ENCODE measurements at places on chromosomes 16 and 17.

GRCh38 chr17:61567045-61567802 lies 23.8 kb downstream of the NACA2 start:
- no peak for DNase-seq

DNA sequence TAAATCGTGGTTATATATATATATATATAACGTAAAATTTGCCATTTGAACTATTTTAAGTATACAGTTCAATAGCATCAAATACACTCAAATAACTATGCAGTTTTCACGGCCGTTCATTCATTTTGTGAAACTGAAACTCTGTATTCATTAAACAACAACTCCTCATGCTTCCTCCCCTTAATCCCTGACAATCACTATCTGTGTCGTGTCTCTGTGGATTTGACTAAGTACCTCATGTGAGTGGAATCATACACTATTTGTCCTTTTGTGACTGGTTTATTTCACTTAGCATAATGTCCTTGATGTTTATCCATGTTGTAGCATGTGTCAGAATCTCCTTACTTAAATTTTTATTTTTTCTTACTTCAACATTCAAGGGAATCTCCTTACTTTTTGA lies 2.8 kb downstream of the CCL23 start:
- DNase-seq: no peak

DNA sequence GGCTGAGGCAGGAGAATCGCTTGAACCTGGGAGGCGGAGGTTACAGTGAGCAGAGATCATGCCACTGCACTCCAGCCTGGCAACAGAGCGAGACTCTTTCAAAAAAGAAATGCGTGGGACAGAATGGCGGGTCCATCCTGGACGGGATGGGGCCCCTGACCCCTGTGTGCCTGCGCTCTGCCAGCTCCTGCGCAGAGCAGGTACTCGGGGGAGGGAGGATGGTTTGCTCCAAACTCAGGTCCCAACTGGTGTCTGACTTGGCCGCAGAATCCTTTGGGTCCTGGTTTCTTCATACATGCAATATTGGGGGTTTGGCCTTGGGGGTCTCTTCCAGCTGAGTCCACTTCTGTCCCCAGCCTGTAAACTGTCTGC lies 10.4 kb downstream of the CHMP6 start:
- DNase-seq: no peak

DNA sequence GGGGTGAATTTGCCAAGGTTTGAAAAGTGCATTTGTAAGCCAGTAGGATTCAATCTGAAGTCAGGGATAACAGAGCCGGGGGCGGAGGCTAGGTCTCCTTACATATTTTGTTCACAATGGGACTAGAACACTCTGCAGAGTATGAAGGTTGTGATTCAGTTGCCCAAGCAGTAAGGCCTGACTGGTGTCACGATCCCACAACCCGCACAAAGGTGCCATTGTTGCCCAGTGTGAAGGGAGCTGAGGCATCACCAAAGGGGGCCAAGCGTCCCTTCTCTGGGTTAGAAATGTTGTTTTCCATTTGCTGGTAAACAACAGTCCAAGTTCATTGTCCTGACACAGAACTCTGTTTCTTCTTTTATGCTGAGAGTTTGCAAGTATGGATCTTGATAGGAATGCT lies 471.8 kb downstream of the MAF start:
- DNase-seq: no peak

DNA sequence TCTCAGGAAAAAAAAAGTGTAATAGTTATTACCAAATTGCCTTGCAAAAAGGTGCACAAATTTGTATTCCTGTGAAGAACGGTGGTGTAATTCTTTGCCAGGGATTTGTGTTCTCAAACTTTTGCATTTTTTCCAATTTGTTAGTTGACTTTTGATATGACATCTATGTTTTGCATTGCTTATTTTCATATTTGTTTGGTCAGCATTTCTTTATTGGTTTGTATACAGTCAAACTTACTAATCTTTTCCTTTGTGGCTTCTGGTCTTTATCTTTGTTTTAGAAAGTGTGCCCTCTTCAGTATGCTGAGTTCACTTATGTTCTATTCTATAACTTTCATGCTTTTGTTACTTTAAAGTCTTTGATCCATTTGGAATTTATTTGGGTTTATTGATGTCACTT lies 226.2 kb upstream of the ZFHX3 start:
- no peak for DNase-seq

DNA sequence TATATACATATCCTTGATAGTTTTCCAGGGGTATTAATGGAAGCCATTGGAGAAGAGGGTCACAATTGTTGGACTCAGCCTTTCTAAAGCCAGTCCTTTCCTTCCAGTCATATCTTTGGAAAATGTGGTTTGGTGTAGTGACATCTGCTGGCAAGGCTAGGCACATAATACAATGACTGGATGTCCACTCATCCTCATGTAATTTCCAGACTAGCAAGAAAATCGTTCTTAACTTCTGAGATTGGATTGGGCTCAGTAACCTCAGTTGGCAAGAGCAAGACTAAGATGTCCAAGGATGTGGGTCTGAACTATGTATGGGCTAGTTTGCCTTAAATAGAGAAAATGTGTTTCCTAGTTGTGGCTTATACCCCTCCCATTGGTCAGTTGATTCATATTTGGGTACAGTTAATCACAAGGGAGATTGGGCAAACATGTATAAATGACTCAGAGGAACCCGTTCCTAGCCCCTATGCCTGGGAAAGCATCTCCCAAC lies 8.7 kb upstream of the KAT7 start:
- DNase-seq: peak; percentile 70

DNA sequence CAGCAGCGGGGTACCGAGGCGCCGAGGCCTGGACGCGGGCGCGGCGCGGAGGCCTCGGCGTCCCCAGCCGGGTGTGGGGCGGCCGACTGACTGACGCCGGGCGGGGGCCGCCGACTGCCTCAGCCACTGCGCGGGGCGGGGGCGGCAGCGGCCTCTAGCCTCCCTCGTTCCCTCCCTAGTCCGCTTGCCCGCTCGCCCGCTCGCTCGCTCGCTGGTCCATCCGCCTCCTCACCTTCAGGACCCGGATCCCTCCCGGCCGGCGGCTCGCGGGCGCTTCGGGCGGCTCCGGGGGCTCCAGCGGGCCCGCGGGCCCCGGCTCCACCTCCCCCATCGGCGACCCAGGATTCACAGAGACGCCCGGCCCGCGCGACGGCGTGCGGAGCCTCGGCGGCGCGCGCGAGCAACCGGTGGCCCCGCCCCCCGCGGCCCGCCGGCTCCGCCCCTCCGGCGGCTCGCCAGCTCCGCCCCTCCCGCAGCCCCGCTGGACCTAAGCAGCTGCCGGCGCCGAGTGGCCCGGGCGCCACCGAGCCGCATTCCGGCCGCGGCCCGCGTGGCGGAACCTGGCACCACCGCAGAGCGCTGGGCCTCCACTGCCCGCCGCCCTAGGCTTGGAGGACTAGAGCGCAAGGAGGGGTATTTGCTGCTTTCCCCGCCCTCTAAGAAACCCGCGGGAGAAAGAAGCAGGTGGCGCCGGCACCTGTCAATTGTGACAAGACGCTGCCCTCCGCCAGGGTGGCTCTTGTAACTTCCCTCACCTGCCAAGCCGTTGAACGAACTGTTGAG lies 773 bp downstream of the PHLPP2 start:
- DNase-seq: peak; percentile 23

DNA sequence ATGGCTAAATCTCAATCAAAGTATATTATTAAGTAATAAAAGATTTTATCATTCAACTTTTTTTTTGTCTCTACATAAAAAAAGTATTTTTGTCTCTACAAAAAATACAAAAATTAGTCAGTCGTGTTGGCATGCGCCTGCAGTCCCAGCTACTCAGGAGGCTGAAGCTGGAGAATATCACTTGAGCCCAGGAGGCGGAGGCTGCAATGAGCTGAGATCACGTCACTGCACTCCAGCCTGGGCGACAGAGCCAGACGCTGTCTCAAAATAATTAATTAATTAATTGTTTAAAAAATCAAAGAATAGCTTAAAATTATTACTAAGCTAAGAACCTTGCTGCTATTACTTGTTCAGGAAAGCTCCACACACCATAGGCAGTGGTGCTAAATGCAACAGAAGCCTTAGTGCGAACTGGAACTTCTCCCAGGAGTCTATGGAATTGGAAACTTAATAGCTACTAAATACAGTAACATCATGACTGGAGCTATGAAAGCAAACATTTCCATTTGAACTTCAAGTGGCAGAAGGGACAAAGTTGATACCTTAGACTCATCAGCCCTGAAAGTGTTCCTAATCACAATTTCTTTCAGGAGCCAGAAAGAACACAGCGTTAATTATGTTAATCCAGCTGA lies 22.6 kb downstream of the ADCY9 start:
- no peak for DNase-seq

DNA sequence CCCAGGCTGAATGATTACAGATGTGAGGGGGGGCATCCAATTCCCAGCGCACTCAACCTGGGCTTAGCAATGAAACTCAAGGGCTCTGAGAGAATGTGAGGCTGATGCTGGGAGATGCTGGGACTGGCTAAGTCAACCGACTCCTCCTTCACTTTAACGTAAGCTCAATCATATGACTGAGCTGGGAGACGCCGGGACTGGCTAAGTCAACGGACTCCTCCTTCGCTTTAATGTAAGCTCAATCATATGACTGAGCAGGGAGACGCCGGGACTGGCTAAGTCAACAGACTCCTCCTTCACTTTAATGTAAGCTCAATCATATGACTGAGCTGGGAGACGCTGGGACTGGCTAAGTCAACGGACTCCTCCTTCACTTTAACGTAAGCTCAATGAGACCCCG lies 179.4 kb downstream of the VPS53 start:
- DNase-seq: no peak

DNA sequence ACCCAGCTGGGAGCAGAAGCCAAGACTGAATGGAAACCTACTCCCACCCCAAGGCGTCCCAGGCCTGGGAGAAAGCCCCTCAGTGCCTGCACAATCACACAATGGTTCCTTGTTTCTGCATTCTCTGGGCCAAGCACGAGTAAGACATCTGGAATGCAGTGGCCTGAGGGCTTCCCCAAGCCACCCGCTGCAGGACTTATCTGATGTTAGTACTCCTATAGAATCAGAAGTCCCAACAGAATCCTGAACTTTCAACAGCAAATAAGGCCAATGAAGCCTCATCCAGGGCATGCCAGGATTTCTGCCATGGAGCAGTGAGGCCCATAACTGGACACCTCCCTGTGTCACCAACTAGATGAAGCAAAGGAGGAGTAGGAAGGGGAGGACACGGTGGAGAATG lies 28.6 kb downstream of the MYO18A start:
- no peak for DNase-seq

DNA sequence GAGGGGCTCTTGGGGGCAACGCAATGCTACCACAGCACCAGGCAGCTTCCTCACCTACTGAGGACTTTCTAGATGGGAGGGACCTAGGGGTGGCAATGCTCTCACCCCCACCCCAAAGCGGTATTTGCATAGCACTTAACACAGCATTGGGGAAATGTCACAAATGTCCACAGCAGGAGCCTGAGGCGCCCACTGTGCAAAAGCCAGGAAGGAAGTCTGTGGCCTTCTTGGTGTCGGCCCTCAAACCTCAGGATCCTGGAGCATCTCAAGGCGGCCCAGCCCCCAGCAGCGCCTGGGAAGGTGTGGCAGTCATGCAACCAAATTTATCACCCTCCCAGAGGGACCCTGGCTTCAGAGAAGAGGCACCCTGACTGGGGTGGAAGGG lies 45.3 kb downstream of the WNT3 start:
- DNase-seq: peak; percentile 55

DNA sequence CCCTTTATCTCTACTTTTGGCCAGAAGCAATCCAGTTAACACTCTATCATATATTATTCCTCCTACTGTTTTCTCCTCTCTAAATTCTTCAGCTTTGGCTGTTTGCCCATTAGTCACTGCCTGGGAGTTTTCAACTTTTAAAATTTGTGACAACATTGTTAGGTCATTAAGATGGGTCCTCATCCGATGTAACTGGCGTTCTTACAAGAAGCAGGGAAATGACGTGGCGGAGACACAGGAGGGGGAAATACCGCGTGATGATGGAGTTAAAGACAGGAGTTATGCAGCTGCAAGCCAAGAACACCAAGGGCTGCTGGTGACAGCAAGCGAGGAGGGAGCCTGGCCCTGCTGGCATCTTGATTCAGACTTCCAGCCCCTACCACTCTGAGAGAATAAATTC lies 34.8 kb upstream of the CPHXL start:
- DNase-seq: no peak

DNA sequence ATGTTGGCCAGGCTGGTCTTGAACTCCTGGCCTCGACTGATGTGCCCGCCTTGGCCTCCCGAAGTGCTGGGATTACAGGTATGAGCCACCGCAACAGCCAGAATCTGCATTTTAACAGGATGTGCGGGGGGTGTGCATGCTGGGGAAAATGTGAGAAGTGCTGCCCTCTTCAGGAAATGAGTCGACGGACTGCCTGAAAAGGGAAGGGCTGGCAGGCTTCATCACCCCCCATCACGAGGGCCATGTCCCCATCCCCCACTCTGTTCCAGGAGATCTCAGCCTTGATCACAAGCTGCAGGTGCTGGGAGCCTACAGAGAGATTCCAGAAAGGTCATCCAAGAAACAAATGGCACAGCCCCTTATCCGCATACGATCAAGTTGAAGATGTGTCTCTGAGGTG lies 195.3 kb upstream of the RPL38 start:
- peak; percentile 78 for DNase-seq

DNA sequence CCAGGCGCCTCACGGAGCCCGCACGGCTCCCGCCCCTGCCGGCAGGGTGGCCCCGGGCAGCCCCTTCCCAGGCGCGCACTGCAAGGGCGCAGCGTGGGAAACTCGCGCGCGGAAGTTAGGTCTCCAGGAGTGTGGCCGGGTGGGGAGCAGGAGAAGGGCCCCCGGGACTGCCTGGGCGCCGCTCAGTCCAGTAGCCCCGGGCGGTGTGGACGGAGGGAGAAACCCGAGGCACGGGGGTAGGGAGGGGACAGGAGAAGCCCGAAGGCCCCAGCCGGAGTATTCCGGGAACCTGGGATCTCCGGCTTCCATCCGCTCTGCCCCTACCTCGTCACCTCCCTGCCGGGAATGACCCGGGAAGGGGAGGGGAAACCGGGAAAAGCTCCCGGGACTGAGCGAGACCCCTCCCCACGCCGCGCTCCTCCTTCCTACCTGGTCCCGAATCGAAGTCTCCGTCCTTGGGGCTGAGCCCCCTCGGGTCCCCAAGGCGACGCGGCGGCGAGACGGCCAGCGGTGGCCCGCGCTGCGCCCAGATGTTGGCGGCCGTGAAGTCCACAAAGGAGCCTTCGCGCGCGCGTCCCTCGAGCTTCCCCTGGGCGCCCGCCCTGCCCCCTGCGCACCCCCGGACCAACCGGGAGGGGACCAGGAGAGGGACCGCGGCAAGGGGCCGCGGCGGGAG lies 418 bp downstream of the SOCS3 start:
- DNase-seq: peak; percentile 60

GRCh38 chr16:85473323-85473722 lies 139.8 kb upstream of the GSE1 start:
- no peak for DNase-seq

GRCh38 chr16:83721676-83722075 lies 86.1 kb upstream of the HSBP1 start:
- no peak for DNase-seq

GRCh38 chr17:77685881-77686486 lies 272.5 kb upstream of the TNRC6C start:
- DNase-seq: no peak

Measured in NCI-H526 (cell line).